Vagina (tissue), 2 donors: ENCODE measurements at places on chromosomes 6 and 20.
A peak's percentile ranks its signal among the peaks of the same experiment; 100 is the strongest.

DNA sequence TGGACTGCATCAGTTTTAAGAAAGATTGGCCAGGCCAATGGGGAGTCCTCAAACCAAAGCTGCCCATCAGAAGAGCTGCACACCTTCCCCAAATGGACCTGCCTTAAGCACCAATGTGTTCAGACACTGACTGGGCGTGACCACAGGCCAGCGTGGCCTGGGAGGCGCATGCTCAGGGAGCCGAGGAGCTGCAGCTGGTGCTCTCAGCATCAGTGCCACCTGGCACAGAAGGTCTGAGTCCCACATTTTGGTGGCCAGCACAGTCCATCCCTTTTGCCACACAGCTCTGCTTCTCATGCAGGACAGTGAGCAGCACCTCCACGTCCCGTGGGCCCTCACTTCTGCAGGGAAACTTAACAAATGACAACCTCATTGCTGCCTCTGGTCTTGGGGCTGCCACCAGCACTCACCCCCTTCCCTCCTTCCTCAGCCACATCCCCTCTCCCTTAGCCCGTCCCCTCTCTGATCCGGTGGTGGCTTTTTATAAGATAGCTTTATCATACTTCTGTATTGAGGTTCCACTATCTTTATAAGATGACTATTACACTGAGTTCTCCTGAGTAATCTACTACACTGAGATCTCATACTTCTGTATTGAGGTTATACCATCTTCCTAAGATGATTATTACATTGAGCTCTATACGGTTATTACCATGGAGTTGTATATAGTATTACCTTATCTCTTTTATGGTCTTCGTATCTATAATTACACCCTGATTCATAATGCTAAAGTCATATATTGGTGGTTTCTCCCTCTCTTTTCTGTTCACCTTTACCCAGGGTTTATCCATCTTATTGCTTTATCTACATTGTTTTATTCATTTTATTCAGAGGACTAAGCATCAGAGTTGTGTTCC lies 109.1 kb downstream of the TOX2 start:
- no peaks in the 10 kb centered on the region for H3K27me3 ChIP-seq
- no peak for DNase-seq
- H3K4me3 ChIP-seq: no peak overlapping the region
- no peak overlapping the region for H3K27ac ChIP-seq

- H3K4me3 ChIP-seq: no peak overlapping the region
- no peak overlapping the region for H3K27ac ChIP-seq
- DNase-seq: no peak
- H3K27me3 ChIP-seq: no peaks in the 10 kb centered on the region
- no peaks in the 10 kb centered on the region for H3K36me3 ChIP-seq
These were observed 697.0 kb upstream of the POU3F2 start for GRCh38 chr6:98137391-98137790.

- no peak overlapping the region for H3K27ac ChIP-seq
- DNase-seq: no peak
- H3K27me3 ChIP-seq: no peaks in the 10 kb centered on the region
- H3K36me3 ChIP-seq: no peaks in the 10 kb centered on the region
- H3K4me1 ChIP-seq: peaks cover 3% of the 10 kb centered on the region
These were observed 144.3 kb upstream of the ZNF184 start for GRCh38 chr6:27617046-27617687.

DNA sequence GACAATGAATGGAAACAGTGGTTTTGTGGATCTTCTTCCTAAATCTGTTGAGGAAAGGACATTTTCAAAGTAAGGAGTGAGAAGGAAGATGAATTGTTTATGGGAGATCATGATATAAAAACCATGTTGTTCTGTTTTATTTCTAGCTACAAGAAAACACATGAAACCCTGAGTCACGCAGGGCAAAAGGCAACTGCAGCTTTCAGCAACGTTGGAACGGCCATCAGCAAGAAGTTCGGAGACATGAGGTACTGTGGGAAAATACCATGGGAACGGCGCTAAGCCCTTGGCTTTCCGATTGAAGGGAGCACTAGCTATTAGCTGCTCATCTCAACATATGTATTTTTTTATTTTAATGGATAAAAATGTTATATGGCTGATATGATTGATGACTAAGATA lies 53.6 kb downstream of the HDDC2 start:
- peaks cover 8% of the 10 kb centered on the region for H3K4me1 ChIP-seq
- H3K27me3 ChIP-seq: no peaks in the 10 kb centered on the region
- H3K27ac ChIP-seq: no peak overlapping the region
- H3K4me3 ChIP-seq: no peak overlapping the region

DNA sequence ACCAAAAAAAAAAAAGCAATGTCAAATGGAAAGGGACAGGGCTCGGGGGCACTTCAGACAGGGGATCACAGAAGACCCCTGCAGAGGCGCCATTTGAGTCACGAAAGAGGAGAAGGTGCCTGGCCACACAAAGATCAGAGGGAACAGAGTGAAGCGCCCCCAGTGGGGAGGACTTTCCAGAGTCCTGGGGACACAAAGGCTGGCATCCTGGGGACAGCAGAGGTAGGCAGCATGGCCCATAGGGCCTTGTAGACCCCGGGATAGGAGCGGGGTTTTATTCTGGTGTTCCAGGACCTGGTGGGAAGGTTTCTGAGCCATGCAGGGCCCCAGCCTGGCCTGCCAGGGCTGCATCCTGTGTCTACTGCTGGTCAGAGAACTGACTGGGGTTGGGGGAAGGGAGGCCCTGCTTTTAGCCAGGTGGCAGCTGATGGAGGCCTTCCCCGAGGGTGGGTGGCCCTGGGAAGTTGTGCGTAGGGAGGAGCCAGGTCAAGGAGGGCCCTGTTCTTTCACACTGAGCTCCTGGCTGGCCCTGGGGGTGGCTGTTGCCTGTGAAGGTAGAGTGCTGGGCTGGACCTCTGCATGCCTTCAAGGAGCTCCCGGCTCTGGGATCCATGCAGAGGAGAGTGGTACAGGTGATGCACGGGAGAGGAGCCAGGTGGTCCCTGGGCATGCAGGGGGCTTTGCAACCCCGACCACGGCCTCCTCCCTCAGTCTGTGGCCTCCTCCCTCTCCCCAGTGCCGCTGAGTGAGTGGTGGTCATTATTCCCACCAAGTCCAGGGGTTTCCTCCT lies 117.9 kb downstream of the CDH4 start:
- H3K36me3 ChIP-seq: no peaks in the 10 kb centered on the region
- no peaks in the 10 kb centered on the region for H3K27me3 ChIP-seq
- no peak for DNase-seq
- no peaks in the 10 kb centered on the region for H3K4me1 ChIP-seq

DNA sequence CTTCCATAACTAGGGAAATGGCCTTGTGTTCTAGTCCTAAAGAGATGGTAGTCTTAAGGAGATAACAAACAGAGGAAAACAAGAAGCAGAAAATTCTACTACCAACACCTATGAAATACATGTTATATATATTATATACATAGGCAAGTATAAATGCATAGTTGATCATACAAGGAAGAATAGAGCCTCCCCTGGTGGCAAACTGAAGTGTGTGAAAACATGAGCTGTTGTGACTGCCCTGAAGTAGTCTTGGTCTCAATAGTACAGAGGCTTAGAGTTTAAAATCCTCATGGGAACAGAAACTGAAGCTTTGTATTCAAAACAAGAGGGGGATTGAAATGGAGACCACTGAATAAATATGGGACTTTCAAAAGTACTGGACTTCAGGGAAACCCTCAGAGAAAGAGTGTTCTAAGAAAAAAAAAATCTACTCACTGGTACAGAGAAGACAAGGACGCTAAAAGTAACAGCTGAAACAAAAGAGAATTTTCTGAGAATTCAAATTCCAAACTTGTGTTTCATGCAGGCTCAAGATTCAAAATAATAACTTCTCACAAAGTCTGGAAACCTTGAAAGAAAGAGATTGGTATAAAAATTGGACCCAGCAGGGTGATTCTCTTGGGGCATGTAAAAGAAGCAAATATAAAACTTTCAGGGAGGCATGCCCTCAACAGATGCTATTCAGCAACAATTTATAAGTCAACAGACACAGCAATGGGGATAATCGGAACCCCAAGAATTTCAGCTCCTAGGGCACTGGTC lies 59.7 kb upstream of the SAMD3 start:
- H3K36me3 ChIP-seq: no peaks in the 10 kb centered on the region
- no peak overlapping the region for H3K4me3 ChIP-seq
- no peaks in the 10 kb centered on the region for H3K27me3 ChIP-seq
- no peak for DNase-seq
- H3K27ac ChIP-seq: no peak overlapping the region

GRCh38 chr6:139173172-139173571 lies 38.3 kb downstream of the HECA start:
- no peaks in the 10 kb centered on the region for H3K4me1 ChIP-seq
- no peak overlapping the region for H3K27ac ChIP-seq
- H3K27me3 ChIP-seq: no peaks in the 10 kb centered on the region
- no peak for DNase-seq
- H3K36me3 ChIP-seq: no peaks in the 10 kb centered on the region
- no peak overlapping the region for H3K4me3 ChIP-seq

DNA sequence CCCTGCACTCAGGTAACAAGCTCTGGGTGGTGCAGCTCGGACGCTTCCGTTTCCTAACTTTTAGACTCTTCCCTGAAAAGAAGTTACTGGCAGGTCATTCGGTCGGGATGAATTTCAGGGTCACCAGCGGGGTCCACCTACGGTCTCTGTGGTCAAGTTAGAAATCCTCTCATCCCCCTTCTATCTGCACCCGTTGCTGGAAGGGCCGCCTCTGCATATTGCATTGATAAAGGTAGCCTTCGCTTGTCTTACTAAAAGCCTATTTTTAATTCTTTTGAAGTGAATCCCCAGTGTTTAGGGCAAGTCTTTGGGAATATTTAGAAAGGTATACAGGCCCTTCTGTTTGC lies 47.3 kb downstream of the LRRN4 start:
- peaks cover 24% of the 10 kb centered on the region for H3K4me1 ChIP-seq
- no peaks in the 10 kb centered on the region for H3K36me3 ChIP-seq
- no peak for DNase-seq
- peak overlapping the region; percentile 54 for H3K27ac ChIP-seq
- peak overlapping the region; percentile 79 for H3K4me3 ChIP-seq
- H3K27me3 ChIP-seq: no peaks in the 10 kb centered on the region

- no peak overlapping the region for H3K4me3 ChIP-seq
- H3K27ac ChIP-seq: peak overlapping the region; percentile 74
- no peaks in the 10 kb centered on the region for H3K27me3 ChIP-seq
- DNase-seq: no peak
- no peaks in the 10 kb centered on the region for H3K36me3 ChIP-seq
These were observed 1.8 kb downstream of the RRAGD start for GRCh38 chr6:89410231-89410761.
